ENCODE measurements at places on chromosomes 7 and 10.
A peak's percentile ranks its signal among the peaks of the same experiment; 100 is the strongest.

DNA sequence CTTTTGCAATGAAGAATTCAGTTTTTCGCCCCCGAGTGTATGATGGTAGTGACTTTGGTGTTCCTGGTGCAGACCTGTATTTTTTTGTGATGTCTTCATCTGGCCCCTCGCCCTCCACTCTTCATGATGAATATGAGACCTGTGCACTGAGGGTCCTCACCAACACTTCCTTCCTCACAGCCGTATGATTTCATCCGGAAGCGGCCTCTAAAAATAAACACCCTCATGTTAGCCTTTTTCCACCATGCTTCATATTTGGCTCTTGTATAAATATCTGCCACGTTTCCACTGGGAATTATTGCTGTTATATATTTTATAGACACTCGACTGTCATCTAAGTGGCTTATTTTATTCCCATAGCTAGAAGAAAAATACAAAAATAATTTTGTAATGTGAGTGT lies 160.4 kb downstream of the MGMT start:
- no peak for DNase-seq

- DNase-seq, result no peak
These were observed 68.2 kb downstream of the CHST15 start for GRCh38 chr10:124025152-124025551.

DNA sequence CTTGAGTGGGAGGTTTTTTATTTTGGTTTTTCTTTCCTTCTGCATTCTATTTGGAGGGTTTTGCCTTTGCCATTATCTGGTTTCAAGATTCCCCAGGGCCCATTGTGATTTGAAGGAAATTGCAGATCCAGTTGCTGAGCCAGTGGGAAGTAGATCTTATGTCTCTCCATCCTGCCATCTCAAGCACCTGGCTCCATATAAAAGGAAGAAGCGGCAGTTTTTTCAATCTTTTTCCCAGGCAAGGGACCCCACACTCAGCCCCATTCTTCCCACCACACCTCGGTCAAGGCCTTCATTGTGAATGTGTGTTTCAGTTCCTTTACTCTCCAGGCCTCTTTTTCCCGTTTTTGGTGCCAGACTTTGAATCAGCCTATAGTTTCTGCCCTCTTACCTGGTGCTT lies 95.8 kb downstream of the MYO3A start:
- DNase-seq, result no peak

GRCh38 chr10:95560278-95561176 lies 644 bp downstream of the SORBS1 start:
- DNase-seq, result peak; percentile 52

- no peak for DNase-seq
These were observed 186.8 kb downstream of the COBL start for GRCh38 chr7:51129527-51130472.

DNA sequence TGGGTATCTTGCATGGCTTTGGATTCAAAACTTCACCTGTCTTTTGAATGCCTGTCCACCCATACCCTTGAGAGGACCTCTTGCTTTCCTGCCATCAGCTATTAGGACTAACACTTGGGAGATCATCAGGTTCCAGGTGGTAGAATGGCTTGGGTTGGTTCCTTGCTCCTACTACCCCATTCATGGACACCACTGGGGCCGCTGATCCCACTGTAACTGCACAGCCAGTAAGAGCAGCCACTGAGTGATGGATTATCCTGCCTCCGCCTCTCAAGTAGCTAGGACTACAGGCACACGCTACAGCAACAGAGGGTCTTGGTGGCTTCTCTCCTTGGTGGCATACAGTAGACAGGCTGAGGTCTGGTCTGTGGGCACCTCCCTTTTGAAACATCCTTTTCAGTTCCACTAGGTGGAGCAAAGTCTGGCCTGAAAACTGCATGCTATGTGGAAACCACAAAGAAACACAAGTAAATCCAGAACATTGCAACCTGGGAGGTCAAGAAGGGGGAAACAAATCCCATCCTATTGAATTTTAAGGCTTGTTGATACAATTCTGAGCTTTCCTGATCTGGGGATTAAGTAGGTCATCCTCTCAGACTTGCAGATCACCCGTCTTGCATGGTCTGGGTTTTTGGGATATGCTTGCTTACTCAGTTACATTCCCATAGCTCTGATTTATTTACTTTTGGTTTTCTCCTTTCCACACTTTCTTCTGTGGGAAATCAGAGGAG lies 9.4 kb downstream of the WBP1L start:
- no peak for DNase-seq

DNA sequence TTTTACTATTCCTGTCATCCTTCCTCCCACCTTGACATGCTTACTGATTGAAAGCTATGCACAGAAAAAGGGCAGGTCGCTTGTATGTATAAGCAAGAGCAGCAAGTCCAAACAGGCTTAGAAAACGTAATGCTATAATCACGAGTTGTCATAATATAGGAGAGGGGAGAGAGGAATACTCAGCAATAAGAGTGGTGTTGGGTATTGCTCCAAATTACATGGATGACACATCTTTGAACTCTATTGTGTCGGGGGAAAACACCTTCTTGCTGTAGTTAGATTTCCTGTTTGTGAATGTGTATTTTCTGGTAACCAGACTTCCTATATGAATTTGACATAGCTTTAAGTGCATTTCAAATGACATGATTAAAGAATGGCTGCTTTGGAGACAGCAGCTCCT lies 7.5 kb downstream of the MET start:
- no peak for DNase-seq

DNA sequence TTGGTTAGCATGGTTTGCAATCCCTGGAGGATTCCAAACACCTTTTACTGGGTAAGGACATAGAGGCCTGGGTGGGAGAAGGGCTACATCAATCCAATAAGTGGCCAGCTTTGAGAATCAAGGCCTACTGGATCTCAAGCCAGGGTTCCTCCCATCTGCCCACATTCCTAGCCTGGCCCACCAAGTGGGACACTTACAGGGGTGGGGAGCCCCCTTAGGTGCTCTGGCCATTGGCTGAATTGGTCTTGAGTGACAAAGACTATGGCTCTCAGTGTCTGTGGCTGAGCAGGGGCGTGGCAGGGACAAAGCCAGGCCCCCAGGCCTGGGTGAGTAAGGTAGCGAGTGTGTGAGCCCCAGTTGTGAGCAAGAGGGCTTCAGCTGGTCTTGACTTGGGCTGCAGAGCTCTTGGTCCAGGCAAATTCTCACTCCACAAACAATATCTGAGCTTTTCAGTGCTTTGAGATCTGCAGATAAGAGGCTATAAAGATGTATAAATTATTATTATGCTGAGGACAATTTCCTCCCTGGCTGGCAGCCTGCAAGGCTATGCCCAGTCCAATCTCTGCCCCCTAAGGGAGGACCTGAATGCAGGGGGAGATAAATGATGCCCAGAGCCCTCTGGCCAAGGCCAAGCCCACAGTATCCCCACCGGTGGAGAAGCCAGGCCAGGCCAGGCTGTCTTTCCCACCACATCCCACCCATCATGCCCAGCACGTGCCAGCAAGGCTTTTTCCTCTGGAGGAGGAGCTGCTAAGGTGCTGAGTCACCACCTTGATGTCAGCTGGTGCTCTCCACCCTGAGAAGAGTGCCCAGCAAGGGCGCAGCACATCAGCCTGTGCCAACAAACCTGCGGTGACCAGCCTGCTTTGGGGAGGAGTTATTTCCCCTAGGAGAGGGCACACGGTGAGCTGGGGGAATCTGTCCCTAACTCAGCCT lies 80.7 kb upstream of the DUSP5 start:
- no peak for DNase-seq
